ENCODE measurements at places on chromosomes 13 and 19. TPM values are rescaled to one million over a fixed set of nuclear protein-coding genes. Genes with fewer than 3 reads are reported as not detected.

- no peak for DNase-seq
These were observed 1.7 kb upstream of the FSTL3 start for GRCh38 chr19:674282-675151.

DNA sequence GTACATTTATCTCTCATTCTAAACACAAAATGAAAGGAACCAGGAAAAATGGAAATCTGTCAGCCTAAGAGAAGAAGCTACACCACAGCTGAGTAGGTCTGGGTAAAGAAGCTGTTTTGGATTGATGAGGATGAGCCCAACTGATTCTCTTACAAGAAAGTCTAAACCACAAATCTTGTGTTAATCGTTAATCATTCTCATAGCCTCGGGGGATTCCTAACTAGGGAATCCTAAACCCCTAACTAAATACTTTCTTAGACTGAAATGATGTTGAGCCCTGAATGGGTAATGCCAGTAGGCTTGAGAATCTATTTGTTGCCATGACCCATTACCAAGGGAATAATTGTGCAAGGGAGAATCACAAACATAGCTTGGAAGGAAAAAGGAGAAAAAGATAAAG is 327.5 kb upstream of the SPRY2 start:
- no peak for DNase-seq

- DNase-seq = no peak
These were observed 247.5 kb upstream of the TSHZ3 start for GRCh38 chr19:31596751-31597150.

DNA sequence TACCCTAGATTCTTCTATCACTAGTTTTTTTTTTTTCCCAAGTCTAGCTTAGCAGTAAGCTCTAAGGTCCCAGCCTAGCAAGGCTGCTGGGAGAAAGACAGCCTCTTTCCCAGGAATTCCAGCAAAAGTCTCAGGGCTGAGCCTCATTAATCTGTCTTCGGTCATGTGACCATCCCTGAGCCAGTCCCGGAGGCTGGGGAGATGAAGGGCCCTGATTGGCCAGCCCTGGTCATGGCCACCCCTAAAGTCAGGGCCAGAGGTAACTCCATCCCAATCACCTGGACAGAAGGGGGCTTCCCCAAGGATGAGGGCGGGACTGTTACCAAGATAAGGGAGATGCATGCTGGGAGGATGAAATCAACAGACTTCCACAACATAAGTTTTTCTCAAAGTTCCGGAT is 43.3 kb downstream of the CCNE1 start:
- peak; percentile 40 for DNase-seq

Gene KLK15
- total RNA-seq = not detected

DNA sequence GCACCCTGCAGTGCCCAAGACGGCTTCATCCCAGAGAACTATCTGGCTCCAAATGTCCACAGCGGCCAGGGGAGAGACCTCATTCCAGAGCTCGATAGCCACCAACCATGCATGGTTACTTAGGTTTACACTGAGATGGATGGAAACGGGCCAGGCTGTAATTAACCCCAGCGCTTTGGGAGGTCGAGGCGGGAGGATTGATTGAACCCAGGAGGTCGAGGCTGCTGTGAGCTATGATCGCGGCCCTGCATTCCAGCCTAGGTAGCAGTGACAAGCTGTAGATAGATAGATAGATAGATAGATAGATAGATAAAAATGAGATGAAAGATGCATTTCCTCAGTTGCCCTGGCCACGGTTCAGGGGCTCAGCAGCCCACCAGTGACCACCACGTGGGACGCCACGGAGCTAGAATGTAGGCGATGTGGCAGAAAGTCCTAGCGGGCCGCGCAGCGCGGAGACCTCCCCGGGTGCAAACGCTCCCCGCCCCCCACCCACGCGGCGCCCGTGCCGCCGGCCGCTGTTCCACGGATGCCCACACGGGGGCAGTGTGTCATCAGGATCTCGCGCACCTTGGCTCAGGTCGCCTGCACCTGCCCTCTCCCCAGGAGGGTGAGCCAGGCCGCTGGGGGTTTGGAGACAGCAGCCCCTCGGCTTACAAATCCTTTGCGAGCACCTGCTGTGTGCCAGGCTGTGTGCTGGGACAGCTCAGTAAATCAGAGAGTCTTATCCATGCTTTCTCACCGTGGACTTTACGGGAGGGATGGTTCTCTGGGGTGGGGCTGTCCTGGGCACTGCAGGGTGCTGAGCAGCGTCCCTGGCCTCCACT is 13.5 kb upstream of the TLE5 start:
- peak; percentile 85 for DNase-seq

Gene KL
- total RNA-seq = 2.4 TPM

Gene CASP14
- total RNA-seq = not detected

Gene ZNF442
- 4.9 TPM for total RNA-seq

DNA sequence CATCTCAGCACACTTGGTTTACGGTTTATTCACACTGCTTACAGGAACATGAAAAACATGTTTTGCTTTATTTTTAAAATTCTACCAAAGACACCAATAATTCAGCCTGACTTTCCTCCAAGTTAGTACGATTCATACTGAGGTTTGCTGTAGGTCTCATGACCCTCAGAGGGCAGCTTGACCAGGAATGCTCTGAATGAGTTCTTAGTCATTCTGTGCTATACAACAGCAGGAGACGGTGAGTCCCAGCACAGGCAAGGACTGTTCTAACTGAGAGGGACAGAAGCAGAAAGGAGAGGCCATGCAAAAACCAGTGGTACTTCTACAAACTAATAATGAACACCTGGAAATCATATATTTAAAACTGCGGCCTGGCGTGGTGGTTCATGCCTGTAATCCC is 6.4 kb downstream of the GRTP1 start:
- peak; percentile 15 for DNase-seq

GRCh38 chr19:29499921-29500590 is 25.7 kb upstream of the VSTM2B start:
- DNase-seq = peak; percentile 52
